ENCODE measurements at places on chromosomes 12 and 14. TPM values are rescaled to one million over a fixed set of nuclear protein-coding genes. Genes with fewer than 3 reads are reported as not detected.

DNA sequence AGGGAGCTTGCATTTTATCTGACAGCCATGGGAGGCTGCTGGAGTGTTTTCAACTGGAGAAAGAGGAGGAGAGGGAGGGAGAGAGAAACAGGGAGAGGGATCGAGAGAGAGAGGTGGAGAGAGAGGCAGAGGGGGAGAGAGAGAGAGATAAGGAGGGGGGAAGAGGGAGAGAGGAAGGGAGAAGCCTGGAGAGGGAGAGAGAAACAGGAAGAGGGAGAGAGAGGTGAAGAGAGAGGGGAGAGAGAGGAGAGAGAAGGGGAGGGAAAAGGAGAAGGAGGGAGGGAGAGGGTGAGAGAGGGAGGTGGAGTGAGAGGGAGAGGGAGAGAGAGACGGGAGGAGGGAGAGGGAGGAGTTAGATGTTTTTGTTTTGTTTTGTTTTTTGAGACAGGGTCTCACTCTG is 45.6 kb downstream of the DNAH10 start:
- DNase-seq, result no peak

DNA sequence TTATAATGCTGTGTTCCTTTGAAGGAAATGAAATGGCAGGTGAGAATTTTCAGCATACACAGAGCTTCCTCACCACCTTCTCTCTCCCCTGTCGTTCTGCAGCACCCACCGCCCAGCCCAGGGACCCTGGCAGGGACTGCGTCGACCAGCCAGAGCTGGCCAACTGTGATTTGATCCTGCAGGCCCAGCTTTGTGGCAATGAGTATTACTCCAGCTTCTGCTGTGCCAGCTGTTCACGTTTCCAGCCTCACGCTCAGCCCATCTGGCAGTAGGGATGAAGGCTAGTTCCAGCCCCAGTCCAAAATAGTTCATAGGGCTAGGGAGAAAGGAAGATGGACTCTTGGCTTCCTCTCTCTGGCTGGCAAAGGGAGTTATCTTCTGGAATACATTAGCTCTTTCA is 35.1 kb downstream of the PAPLN start:
- DNase-seq, result no peak

DNA sequence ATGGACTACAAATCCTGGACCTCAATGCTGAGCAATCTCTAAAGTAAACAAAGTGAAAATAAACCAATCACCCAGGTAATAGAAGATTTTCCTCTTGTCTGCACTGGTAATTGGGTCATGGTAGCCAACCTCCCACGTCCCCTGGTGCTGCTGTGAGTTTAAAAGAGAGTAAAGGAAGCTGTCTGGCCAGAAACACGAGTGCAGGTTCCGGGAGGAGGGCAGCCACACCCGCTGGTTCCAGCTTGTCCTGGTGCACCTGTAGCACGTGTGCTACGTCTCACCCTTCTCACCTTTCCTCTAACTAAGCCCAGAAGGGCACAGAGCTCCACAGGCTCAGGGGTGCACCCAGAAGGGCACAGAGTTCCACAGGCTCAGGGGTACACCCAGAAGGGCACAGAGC is 5.4 kb downstream of the CRACR2A start:
- no peak for DNase-seq

- no peak for DNase-seq
Measured at GRCh38 chr12:120264086-120264903, 1.2 kb downstream of the PXN start.

DNA sequence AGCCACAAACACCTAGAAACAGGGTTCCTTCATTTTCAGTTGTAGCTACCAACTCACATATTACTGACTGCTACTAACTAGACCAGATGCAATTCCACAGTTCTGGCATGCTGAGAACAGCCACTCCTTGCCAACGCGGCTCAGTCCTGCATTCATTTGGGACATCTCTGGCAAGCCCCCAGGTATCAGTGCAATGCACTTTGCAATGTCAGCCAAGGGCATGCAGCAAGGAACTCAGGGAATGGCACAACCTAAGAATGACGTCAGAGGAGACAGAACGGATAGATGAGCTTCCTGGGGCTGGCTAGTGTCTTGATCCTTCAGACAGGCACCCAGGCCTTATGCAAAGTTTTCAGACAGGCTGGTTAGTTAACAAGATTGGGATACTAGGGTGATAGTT is 29.6 kb downstream of the MAP3K9 start:
- no peak for DNase-seq

- DNase-seq, result no peak
Measured at GRCh38 chr14:87687420-87687819, 305.6 kb downstream of the GALC start.

- no peak for DNase-seq
Measured at GRCh38 chr12:92425165-92425564, 277.6 kb upstream of the PLEKHG7 start.

DNA sequence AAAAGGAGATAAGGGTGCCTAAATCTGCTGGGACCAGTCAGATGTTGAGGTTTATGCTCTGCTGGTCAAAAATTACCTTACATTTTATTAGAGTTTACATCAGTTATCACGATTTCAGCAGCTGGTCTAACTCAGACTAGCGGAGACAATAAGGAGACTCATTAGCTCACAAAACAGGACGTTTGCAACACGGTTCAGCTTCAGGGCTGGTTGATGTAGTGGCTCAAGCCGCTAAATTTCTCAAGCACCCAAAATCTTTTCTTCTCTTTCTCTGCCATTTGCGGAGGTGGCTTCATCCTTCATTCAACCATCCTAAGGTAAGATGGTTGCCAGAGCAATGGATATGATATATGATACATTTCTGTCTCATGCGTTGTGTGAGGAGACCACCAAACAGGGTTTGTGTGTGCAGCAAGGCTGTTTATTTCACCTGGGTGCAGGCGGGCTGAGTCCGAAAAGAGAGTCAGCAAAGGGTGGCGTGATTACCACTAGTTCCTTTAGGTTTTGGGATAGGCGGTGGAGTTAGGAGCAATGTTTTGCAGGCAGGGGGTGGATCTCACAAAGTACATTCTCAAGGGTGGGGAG is 30.3 kb upstream of the CLIP1 start:
- no peak for DNase-seq

DNA sequence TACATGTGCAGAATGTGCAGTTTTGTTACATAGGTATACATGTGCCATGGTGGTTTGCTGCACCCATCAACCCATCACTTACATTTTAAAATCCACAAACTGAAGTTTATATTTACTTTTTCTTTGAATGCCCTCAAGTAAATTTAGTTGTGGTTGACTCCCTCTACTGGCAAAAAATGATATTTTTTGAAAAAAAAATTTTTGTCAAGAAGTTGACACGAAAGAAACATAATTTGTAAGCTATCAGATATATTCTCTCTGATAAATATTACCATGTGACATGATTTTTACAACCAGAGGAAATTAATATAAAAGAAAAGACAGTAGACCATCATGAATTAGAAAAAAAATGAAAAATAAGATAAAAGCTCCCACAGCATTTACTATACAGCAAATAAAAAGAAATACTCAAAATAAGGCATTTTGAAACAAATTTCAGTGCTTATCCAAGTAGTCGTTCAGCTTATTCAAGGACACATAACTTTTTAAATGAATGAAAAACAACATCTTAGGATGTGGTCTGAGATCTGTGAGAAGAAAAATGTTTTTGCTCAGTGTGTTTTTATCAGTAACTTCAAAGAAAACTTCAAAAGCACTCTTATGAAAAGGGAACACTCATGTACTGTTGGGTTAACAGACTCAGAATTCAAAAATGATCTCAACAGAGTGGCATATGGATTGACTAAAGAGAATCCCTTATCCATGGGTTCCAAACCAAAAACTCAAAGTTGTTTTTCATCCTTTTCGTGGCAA is 30.0 kb upstream of the GRIP1 start:
- no peak for DNase-seq

SLC25A47 gene
- not detected for total RNA-seq
